ENCODE measurements at places on chromosomes 11 and 22. TPM values are rescaled to one million over a fixed set of nuclear protein-coding genes. Genes with fewer than 3 reads are reported as not detected.

SLC25A18 gene
- total RNA-seq = 0.08 TPM

C22orf39 gene
- total RNA-seq = 11.8 TPM

GRCh38 chr11:61516675-61517572 lies 8.4 kb downstream of the LRRC10B start:
- no peak for ATAC-seq

GRCh38 chr11:36635066-36635862 lies 37.2 kb upstream of the RAG2 start:
- no peak for ATAC-seq

- ATAC-seq = no peak
Measured at GRCh38 chr11:47550288-47551047, 2.5 kb downstream of the CELF1 start.

All from esophagus mucosa (tissue), 1 donor.